ENCODE measurements at places on chromosomes 1 and 21.

- H3K4me1 ChIP-seq = peaks cover 38% of the 10 kb centered on the region
- peaks cover 4% of the 10 kb centered on the region for H3K36me3 ChIP-seq
- H3K4me3 ChIP-seq = peak within 1 kb of the TSS; percentile 91
- DNase-seq = peak; percentile 63
Observed at GRCh38 chr1:89820422-89821321, at the start of gene LRRC8D. Gene LRRC8D, plus strand, starts transcription at chr1:89821032. Its CDS starts 112,037 bp downstream, at chr1:89933069.

DNA sequence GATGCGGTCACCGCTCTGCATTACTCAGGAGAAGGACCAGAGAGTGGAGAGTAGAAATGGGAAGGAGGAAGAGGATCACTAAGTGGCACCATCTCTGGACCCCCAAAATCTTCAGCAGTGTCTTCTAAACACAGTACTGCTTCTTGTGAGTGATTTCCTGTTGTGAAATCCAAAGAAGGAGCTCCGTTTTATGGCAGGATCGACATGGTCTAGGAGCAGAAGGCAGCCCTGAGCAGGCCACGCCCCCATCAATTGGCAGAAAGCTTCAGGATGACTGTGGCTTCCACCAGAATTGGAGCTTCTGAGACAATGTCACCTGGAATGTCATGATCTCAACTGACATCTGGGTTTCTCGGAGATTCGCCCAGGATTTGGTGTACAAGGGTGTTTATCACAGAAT is 171.5 kb downstream of the ADSS2 start:
- peaks cover 1% of the 10 kb centered on the region for H3K36me3 ChIP-seq
- H3K4me1 ChIP-seq = peaks cover 4% of the 10 kb centered on the region
- peaks cover 14% of the 10 kb centered on the region for H3K27me3 ChIP-seq
- H3K27ac ChIP-seq = no peak overlapping the region
- H3K4me3 ChIP-seq = no peak overlapping the region
- no peak for DNase-seq

DNA sequence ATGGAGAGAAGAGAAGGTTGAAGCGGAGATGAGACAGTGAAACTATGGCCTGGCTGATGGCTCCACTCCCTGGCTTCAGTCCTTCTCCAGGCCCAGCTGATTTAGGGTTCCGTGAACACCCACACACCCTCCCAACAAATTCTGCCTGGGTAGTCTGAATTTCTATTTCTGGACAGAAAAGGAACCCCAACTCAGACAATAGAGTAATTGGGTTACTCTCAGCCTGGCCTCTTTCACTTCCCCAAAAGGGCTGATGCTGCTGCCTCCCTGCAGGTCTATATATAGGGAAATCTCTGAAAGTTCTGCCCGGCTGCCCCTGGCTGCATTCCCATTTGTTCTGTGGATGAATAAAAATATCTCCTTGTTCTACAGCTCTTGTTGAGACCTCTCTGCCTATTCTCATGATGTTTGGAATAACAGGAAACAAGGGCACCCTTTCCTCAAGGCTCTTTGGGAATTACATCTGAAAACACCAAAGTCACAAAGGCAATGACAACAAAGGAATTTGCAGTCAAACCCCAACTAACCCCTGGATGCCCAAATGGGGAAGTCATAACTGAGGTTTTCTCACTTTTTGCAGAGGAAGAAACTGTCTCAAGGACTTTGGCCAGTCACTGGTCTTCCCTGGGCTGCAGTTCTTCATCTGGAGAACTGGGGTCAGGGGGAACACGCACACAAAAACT is 11.4 kb upstream of the ZSCAN20 start:
- no peaks in the 10 kb centered on the region for H3K27me3 ChIP-seq
- H3K27ac ChIP-seq = peak overlapping the region; percentile 64
- H3K4me3 ChIP-seq = peak overlapping the region; percentile 73
- H3K36me3 ChIP-seq = no peaks in the 10 kb centered on the region

DNA sequence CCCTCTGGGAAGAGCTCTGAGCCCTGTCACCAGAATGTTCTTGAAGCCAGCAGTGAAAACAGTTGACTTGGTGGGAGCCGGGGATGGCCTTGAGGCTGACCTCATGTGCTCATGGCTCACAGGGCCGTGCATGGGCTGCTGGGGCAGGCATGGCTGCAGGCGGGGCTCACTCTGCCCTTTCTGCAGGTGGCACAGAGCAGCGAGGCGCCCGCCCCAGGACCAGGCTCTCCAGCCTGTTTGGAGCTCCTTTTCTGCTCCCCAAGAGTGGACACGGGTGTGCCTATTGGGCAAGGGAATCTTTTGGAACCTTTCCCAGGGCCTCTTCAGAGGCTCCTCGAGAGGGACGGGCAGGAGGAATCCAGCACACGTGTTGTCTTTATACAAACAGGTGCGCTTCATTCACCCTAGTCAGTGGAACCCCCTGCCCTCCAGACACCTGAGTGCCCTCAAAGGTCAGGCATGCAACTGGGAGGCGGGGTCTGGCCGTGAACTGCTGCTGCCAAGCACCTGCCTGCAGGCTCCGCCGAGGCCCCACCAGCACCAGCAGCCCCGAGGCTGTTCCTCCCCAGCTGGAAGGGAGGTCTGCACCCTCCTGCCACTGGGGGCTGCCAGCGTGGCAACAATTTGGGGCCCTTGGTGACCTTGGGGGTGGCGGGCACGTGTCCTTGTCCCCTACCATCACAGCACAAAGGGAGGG is 2.6 kb upstream of the TTC34 start:
- no peak overlapping the region for H3K27ac ChIP-seq
- H3K27me3 ChIP-seq = peaks cover 11% of the 10 kb centered on the region
- DNase-seq = no peak
- H3K4me3 ChIP-seq = no peak overlapping the region
- no peaks in the 10 kb centered on the region for H3K36me3 ChIP-seq

DNA sequence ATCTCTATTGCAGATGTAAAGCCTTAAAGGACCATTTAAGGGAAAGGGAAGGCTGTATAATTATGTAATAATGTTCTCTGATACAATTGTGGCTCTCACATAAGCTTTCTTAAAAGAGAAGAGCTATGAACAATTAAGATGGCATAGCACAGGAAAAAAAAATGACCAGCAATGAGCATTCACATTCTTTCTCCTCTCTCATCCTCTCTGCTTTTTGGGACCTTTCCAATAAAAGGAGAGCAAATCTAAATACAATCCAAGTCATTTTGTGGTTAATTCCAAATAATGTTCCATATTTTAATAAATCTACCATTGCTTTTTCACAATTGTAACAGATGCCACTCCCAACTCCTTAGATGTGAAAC is 23.5 kb downstream of the SMYD3 start:
- H3K27ac ChIP-seq = peak overlapping the region; percentile 76
- H3K36me3 ChIP-seq = peaks cover 2% of the 10 kb centered on the region
- peaks cover 20% of the 10 kb centered on the region for H3K4me1 ChIP-seq

- peaks cover 2% of the 10 kb centered on the region for H3K4me1 ChIP-seq
- no peak overlapping the region for H3K4me3 ChIP-seq
- H3K36me3 ChIP-seq = no peaks in the 10 kb centered on the region
- DNase-seq = no peak
Observed at GRCh38 chr1:89363196-89363595, 663 bp upstream of the GBP6 start.

GRCh38 chr1:98763488-98764150 is 102.1 kb downstream of the SNX7 start:
- no peaks in the 10 kb centered on the region for H3K36me3 ChIP-seq
- H3K27me3 ChIP-seq = no peaks in the 10 kb centered on the region
- no peak overlapping the region for H3K27ac ChIP-seq
- H3K4me3 ChIP-seq = no peak overlapping the region

GRCh38 chr1:106222403-106222802 is 834.1 kb upstream of the PRMT6 start:
- no peak for DNase-seq
- H3K4me1 ChIP-seq = no peaks in the 10 kb centered on the region
- no peaks in the 10 kb centered on the region for H3K27me3 ChIP-seq
- H3K4me3 ChIP-seq = no peak overlapping the region

GRCh38 chr1:51519865-51520699 is 1.0 kb upstream of the EPS15 start:
- H3K4me1 ChIP-seq = peaks cover 34% of the 10 kb centered on the region
- DNase-seq = no peak
- H3K27me3 ChIP-seq = no peaks in the 10 kb centered on the region
- H3K4me3 ChIP-seq = peak overlapping the region; percentile 35
- peak overlapping the region; percentile 51 for H3K27ac ChIP-seq
- H3K36me3 ChIP-seq = peaks cover 3% of the 10 kb centered on the region

DNA sequence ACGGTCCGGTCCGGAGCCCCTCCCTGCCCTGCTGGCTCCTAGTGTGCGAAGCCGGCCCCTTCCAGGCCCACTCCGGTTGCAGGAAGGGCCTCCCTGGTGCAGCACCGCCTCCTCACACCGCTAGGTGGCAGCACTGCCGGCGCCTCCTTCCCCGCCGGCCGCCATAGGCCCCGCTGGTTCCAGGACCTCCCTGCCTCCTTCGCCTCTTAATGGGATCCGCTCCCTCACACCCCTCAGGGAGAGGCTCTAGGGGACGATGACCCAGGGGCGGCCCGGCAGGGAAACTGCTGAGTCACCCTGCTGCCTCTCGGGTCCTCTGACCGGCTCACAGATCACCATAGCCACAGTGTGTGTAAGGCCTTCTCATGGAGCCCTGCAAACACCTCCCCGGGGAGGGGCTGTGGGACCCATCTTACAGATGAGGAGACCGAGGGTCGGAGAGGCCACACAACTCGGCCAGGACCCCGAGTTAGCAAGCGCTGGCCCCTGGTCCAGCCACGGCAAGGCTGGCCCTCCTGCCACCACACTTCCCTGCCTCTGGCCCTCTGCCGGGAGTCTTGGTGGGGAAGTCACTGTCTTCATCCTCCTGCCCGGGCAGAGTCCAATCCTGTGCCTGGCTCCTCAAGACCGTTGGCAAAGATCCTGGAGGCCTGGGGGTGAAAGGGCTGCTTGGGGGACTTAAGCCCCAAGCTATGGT is 1.6 kb upstream of the AJAP1 start:
- H3K27me3 ChIP-seq = peaks cover 11% of the 10 kb centered on the region
- H3K4me3 ChIP-seq = no peak overlapping the region
- H3K4me1 ChIP-seq = no peaks in the 10 kb centered on the region
- H3K36me3 ChIP-seq = no peaks in the 10 kb centered on the region

GRCh38 chr1:231162970-231163829 is 1.3 kb downstream of the TRIM67 start:
- H3K4me3 ChIP-seq = no peak overlapping the region
- H3K27me3 ChIP-seq = peaks cover 25% of the 10 kb centered on the region
- H3K27ac ChIP-seq = no peak overlapping the region

GRCh38 chr1:201466492-201466891 is 2.5 kb downstream of the PHLDA3 start:
- no peaks in the 10 kb centered on the region for H3K36me3 ChIP-seq
- no peak for DNase-seq
- H3K27ac ChIP-seq = no peak overlapping the region
- no peak overlapping the region for H3K4me3 ChIP-seq
- H3K27me3 ChIP-seq = peaks cover 33% of the 10 kb centered on the region
- H3K4me1 ChIP-seq = peaks cover 4% of the 10 kb centered on the region

GRCh38 chr1:66699213-66699612 is 53.0 kb upstream of the DYNLT5 start:
- DNase-seq = no peak
- H3K4me3 ChIP-seq = no peak overlapping the region
- peaks cover 3% of the 10 kb centered on the region for H3K4me1 ChIP-seq
- no peak overlapping the region for H3K27ac ChIP-seq
- no peaks in the 10 kb centered on the region for H3K36me3 ChIP-seq

DNA sequence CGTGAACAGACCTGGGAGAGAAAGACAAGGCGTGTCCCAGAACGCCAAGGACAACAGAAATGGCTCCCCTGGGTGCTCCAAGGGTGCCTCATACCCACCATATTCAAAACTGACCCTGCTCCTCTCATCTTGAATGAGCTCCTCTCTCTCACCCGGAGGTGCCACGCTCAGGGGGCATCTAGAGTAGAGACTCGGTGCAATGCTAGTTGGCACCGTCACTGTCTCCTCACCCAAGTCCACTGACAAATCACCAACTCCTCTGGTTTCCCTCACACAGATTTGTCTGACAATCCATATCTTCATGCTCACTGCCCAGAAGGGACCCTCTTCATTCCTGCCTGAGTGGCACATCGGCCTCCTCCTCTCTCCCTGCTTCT is 5.0 kb downstream of the TMEM125 start:
- H3K4me3 ChIP-seq = no peak overlapping the region
- H3K36me3 ChIP-seq = no peaks in the 10 kb centered on the region
- no peak overlapping the region for H3K27ac ChIP-seq
- peaks cover 12% of the 10 kb centered on the region for H3K27me3 ChIP-seq

- no peak for DNase-seq
- H3K36me3 ChIP-seq = no peaks in the 10 kb centered on the region
- peaks cover 6% of the 10 kb centered on the region for H3K27me3 ChIP-seq
- H3K27ac ChIP-seq = no peak overlapping the region
Observed at GRCh38 chr21:38649120-38649519, 150.8 kb upstream of the ERG start.

GRCh38 chr1:155379631-155380090 is 59.0 kb downstream of the RUSC1 start:
- no peak overlapping the region for H3K4me3 ChIP-seq
- H3K36me3 ChIP-seq = peaks cover 21% of the 10 kb centered on the region
- no peak for DNase-seq
- no peak overlapping the region for H3K27ac ChIP-seq

DNA sequence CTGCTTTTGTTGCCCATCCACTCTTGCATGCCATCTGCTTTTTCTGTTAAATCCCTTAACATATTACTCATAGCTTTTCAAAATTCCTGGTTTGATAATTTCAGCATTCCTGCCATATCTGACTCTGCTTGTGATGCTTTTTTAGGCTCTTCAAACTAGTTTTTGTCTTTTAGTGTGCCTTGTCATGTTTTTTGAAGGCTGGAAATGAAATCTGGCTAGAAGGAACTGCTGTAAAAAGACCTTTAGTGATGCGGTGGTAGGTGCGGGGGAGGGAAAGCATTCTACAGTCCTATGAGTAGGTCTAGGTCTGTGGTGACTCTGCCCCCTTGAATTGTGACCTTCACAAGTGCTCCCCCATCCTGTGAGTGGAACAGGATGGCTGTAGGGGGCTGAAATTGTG is 15.0 kb upstream of the S100B start:
- H3K27me3 ChIP-seq = peaks cover 18% of the 10 kb centered on the region
- no peaks in the 10 kb centered on the region for H3K4me1 ChIP-seq
- no peak for DNase-seq

- no peak overlapping the region for H3K4me3 ChIP-seq
- H3K36me3 ChIP-seq = no peaks in the 10 kb centered on the region
- H3K27ac ChIP-seq = no peak overlapping the region
- peaks cover 5% of the 10 kb centered on the region for H3K27me3 ChIP-seq
Observed at GRCh38 chr1:147505568-147505967, 35.7 kb upstream of the BCL9 start.

DNA sequence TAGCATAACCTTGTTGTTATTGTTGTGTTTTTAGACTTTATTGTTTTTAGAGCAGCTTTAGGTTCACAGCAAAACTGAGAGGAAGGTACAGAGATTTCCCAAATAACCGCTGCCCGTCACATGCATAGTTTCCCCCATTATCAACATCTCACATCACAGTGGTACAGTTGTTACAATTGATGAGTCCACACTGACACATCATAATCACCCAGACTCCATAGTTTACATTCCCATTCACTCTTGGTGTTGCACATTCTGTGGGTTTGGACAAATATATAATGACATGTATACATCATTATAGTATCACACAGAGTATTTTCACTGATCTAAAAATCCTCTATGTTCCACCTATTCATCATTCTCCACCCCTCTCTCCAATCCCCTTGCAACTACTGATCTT is 25.9 kb upstream of the TOR3A start:
- no peak overlapping the region for H3K4me3 ChIP-seq
- no peaks in the 10 kb centered on the region for H3K27me3 ChIP-seq
- H3K36me3 ChIP-seq = peaks cover 31% of the 10 kb centered on the region
- H3K4me1 ChIP-seq = no peaks in the 10 kb centered on the region

All from memory B cell (primary cell).